Hepatic stellate cell (primary cell): ENCODE measurements at places on chromosomes 12 and 14.

- DNase-seq: no peak
Observed at GRCh38 chr12:130646716-130647370, 69.3 kb downstream of the RIMBP2 start.

DNA sequence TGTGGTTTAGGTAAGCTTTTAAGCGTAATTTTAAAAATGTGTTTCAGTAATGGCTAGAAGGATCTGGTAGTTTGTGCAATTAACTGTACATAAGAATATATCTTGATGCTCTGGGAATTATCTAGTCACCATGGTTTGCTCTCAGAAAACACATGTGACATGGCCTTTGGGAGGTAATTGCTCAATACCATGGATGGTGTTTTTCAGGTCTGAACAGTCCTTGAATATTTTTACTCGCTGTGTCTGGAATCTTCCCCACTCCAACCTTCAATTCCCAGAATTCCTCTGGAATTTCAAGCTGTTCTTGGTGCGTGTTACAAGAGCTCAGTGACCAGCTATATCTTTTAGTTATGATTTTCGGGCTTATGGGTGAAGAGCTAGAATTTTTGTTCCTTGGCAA is 85.3 kb downstream of the DAAM1 start:
- DNase-seq: no peak

- no peak for DNase-seq
Observed at GRCh38 chr12:7609495-7609894, 56.2 kb downstream of the APOBEC1 start.

GRCh38 chr12:103269946-103270345 is 225.8 kb downstream of the C12orf42 start:
- no peak for DNase-seq

DNA sequence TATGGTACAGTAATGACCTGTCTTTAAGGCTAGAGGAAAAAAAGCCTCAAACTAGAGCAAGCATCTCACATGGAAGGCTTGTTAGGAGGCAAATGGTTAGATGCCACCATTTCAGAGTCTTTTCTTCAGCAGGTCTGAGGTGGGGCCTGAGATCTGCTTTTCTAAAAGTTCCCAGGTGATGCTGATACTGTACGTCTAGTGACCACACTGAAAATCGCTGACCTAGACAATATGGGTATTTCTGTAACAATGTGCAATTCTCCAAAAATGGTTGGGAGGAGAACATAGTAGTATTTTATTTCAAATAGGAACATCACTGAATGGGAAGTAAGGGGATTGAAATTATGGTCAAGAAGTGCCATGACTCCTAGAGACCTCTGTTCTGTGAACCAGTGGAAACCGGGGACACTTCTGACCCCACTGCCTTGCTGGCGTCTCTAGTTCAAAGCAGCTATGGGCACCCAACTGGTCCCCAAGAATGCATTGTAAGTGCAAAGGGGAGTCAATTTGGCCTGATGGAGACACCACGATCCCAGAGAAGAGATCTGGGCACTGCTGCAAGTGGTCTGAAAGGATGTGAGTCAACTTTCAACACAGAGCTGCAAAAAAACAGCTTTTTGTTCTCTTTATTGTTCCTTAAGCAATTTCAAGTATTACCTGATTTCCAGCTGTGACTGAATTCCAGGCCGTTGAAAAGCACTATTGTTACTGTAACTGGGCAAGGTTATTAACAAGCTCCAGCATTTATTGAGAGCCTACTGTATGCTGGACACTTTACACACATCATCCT is 54.4 kb upstream of the PLEKHG7 start:
- no peak for DNase-seq

DNA sequence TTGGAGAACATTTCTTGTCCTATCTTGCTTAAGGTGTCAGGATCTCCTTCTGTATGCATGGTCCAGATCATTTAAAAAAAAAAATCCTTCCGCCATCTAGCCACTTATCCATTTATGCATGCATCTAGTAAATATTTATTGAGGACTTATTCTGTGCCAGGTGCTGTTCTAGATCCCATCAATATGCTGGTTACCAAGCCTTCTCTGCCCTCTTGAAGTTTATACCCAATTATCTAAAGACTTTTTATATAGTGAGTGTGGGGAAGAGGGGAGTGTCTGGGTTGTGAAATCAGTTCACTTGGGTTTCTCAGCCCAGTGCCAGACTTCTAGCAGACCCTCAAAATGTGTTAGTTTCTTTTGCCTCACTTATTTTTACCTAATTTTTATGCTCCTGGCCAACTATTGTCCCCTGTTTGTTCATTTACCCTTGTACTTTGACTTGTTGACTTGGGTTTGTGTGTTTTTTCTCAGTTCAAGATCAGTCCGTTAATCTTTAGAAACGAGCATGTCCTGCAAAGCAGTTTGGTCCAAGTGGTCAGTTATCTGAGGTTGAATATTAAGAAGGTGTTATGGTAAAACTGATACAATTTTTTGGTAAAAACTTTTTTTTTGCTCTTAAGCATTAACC is 488.9 kb downstream of the PCNX1 start:
- DNase-seq: no peak

GRCh38 chr12:68746572-68747180 is 700 bp downstream of the SLC35E3 start:
- DNase-seq: peak; percentile 84

DNA sequence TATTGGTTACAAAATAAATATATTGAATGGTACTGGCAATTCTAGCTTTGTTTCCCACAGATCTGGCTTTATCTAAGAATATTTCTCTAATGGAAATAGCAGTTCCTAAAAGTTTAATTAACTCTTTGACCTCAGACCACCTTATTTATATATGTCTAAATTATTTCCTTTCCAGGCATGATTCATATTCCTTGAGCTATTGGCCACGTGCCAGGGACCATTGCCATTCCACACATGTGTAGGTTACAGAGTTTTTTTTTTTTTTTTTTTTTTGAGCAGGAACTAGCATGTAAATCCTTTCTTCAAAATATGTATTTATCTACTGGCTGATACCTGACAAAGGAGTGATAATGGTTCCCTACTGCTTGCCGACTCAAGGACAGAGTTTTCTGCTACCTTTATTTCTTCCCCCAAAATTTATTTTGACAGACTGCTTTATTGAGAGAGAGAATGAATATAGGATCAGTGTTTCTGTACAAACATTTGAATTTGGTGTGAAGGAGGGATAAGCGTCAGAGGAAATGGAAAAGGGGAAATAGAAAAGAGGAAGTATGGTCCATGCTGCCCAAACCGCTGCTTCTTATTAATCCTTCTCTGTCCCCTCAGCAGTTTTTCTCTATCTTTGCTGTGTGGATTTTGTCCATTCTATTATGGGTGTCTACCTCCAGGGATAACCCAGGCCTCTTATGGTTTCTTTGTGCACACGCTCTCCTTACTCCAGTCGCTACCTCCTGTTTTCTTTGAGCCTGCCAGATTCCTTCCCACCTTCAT is 36.4 kb downstream of the PDE3A start:
- no peak for DNase-seq

DNA sequence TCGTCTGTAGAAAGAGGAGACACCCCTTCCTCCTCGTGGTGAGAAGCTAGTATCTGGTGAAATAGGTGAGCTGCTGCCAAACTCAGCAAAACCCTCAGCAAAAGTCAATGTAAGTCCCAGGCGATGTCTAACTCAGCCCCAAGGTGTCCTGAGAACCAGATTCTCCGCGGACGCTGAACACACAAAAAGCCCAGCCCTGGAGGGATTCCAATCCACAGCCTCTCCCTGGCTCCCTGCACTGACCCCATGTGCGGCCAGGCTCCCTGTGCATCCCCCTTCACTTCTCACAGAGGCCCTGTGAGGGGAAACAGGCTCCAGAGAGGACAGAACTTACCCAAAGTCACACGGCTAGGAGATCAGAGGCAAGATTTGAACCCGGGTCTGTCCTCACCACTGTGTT is 81.5 kb downstream of the NINJ2 start:
- no peak for DNase-seq

GRCh38 chr14:100474196-100474595 is 113.0 kb downstream of the BEGAIN start:
- DNase-seq: no peak

GRCh38 chr12:38586789-38587188 is 270.2 kb downstream of the ALG10B start:
- no peak for DNase-seq

- DNase-seq: no peak
Observed at GRCh38 chr14:64698903-64699302, 5.3 kb upstream of the PLEKHG3 start.

DNA sequence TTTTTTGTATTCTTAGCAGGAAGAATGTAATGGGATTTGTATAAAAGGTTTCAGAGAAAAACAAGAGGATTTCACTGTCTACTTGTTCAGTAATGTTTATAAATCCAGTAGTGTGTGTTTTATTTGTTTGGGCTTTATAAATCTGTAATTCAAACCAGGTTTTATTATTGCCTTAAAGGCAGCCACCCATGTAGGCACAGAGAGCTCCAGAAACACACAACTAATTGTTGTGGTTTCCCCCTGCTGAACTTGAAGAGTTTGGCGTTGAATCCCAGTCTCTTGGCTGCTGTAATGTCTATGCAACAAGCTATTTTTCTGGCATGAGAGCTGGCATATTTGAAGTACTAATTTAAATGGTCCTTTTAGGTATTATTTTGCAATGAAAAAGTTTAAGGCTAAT is 63.4 kb upstream of the SLCO1C1 start:
- DNase-seq: no peak

- DNase-seq: no peak
Observed at GRCh38 chr12:115611477-115611876, 666.0 kb downstream of the MED13L start.

DNA sequence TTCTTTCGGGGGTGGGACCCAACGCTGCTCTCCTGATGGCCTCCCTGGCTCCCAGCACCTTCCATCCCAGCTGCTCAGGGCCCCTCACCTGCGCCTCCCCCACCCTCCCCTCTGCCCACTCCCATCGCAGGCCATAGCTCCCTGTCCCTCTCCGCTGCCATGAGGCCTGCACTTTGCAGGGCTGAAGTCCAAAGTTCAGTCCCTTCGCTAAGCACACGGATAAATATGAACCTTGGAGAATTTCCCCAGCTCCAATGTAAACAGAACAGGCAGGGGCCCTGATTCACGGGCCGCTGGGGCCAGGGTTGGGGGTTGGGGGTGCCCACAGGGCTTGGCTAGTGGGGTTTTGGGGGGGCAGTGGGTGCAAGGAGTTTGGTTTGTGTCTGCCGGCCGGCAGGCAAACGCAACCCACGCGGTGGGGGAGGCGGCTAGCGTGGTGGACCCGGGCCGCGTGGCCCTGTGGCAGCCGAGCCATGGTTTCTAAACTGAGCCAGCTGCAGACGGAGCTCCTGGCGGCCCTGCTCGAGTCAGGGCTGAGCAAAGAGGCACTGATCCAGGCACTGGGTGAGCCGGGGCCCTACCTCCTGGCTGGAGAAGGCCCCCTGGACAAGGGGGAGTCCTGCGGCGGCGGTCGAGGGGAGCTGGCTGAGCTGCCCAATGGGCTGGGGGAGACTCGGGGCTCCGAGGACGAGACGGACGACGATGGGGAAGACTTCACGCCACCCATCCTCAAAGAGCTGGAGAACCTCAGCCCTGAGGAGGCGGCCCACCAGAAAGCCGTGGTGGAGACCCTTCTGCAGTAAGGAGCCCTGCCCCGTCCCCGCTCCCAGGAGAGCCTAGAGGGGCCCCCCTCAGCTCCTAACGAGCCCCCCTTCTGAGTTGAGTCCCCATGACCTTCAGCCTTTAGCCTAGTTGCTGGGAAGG is at the start of gene HNF1A:
Gene HNF1A, plus strand, starts transcription at position 248 of the 924 bp plus-strand sequence. Its CDS starts 226 bp downstream, at position 474.
- DNase-seq: no peak

GRCh38 chr14:93811676-93812075 is 23.4 kb upstream of the PRIMA1 start:
- no peak for DNase-seq

DNA sequence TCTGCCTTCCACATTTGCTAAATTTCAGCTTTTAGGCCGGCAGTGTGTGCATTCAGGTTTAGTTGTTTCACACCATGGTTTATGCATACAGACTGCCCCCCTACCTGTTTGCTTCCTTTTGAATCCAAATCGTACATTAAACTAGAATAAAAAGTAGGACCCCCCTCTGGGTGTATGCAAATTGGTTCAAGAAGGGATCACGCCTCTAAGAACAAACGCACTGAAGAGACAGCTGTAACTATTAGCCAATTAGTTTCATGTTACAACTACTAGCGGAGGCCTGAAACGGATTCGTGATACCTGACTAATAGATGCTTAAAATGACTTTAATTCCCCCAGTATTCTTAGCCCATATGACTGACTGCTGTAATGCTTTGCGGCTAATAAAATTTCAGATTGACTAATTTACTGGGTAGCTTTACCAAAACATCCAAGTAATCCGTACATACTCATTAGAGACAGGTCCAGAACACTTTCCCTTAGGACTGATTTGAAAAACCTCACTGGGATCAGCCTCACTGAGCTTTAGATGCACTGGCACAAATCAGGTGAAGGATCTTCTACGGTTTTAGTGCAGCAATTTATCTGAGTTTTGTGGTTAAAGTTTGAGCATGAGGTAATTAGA is 411.8 kb downstream of the NPAS3 start:
- no peak for DNase-seq

DNA sequence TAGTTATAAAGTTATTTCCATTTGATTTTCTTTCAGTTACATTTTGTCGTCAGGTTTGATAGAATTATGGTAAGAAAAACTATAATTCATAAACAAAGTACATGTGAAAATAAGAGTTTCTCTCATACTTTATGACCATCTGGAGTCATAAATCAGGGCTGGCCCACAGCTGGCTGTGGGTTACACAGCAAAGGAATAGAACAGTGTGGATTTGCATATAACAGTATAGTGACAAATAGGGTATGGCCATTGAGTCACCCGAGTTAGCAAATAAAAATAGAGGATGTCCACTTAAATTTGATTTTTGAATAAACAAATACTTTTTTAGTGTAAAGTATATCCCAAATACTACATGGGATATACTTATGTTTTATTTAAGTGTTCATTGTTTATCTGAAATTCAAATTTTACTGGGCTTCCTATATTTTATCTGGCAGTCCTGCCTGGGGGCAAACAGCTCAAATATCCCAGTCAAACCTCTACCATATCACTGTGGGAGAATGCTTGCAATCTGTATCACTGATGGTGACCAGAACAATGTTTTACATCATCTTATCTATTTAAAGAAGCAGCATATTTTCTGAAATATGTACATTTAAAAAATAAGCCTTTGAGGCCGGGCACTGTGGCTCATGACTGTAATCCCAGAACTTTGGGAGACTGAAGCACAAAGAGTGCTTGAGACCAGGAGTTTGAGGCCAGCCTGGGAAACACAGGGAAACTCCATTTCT is 65.5 kb downstream of the KSR2 start:
- DNase-seq: no peak

DNA sequence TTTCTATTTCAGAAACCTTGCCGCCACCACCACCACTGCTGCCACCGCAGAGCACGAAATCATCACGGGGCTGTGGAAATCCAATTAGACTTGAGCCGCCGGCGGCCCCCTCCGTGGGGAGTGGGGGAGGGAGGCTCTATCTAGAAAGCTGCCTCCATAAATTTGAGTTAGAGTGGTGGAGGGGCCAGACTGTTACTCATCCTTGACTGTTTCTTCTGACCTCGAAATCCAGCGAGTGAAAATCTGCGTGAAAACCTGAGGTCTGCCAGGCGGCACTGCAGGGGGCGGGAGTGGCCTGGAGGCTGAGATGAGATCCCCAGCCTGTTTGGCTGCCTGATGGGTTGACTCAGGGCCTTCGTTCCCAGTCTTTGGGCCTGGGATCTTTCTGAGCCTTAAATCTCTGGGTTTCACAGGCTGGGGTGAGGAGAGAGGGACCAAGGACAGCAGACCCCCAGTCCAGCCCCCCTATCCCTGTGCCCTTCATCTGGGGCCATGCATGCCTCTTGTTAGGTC is 29.9 kb downstream of the TSPAN9 start:
- no peak for DNase-seq
